ENCODE measurements at places on chromosomes 4 and X.

GRCh38 chr4:125729171-125729570 is 414.4 kb downstream of the FAT4 start:
- no peak for DNase-seq

- no peak for DNase-seq
Measured at GRCh38 chrX:39927380-39927779, 170.4 kb downstream of the BCOR start.

DNA sequence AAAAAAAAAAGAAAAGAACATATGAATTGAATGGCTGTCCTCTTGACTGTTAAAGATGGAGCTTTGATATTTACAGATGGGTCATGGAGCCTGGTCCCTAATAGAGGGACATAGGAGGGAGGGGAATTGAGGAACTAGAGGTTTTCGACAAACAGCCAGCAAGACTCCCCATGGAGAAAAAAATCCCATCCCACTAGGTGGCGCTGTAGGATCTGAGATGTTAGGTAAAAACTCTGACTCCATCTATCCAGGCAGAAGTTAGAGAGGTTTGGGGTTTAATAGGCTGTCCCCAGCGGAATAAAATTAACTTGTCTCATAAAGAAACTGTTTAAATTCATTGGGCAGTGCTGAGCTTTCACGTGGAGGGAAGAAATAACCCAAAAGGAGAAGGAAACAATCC is 45.9 kb downstream of the HMGB2 start:
- DNase-seq = no peak

- DNase-seq = no peak
Measured at GRCh38 chrX:152895724-152896420, 2.0 kb upstream of the ZNF185 start.

- DNase-seq = no peak
Measured at GRCh38 chr4:79083406-79084010, 144.3 kb upstream of the PAQR3 start.

DNA sequence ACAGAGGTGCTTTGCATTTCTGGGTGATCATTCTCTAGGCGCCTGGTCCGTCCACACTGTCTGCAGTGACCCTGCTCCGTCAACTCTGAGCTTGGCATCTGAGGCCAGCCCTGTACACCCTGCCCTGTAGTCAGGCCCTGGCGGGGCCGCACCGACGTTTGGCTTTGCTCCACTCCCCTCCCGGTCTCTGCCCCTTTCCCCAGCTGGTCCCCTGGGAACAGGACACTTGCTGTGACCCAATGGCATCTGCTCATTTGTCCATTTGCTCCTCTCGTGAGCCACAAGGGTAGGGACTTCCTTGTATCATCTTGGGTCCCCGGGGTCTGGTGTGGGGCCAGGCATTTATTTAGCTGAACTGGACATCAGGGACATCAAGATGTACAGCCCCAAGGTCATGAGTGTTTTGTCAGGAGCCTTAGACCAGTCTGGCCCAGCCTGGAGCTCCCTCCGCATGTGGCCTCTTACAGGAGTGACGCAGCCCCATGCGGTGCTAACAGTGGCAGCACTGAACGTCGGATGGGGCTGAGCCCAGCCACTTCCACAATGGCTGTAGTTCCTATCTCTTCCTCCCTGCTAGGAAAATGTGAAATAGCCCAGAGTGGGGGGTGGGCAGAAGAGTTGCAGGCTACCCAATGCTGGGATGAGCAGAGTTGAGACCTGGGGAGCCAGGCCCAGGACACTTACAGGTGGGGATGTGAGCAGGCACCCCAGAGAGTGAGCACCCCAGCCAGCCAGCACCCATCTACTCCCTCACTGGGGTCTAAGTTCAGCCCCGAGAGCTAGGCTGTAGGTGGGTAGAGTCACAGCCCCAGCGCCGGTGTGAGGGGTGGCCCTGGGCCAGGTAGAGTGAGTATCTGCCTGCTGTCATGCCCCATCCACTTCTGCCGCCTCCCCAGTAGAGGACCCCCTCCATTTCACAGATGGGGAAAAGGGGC is 2.0 kb upstream of the SH3BP2 start:
- no peak for DNase-seq

GRCh38 chrX:38626296-38626695 is 65.0 kb downstream of the TSPAN7 start:
- DNase-seq = no peak

DNA sequence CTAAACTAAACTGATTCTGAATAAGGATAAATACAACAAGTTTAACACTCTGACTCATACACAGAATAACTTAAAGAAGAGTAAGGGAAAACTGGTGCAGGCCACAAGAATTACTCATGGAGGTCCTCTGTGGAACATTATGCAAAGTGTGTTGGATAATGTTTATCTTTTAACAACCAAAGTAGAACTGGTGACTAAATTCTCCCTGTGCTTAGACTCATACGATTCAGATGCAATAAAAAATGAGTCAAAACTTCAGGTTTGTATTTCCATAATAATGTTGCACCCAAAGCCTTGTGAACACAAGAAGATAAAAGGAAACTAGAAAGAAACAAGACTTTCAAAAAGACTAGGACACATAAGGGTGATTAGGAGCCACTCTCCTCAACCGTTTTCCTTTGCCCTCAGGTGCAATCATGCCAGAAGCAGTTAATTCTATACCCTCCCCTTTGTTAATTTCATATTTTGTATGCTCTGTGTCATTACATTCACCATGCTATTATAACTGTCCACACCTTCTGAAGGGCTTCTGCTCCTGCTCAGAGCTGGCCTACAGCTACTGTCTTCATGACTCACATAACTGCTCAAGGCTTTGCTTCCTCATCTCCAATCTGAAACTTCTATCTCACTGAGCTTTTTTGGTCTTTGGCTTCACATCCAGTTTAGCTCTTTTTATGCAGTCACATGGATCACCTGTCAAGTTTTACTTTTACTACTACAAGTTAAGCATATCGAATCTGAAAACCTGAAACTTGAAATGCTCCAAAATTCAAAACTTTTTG is 60.2 kb downstream of the KCNIP4 start:
- DNase-seq = peak; percentile 87

DNA sequence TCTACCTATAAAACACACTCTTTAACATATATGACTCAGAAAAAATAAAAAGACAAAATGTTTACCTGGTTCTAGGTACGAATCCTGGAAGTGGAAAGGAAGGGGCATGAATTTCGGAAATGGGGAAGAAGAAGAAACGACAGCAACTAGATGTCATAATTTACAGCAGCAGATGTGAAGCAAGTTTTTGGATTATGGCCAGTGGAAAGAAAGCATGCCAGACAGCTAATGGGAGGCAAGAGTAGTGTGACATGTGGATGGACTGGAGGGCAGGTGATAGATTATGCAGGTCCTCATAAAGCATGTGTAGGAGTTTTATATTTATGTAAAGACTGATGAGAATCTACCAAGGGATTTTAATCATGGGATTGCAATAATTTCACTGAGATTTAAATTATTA is 279.0 kb upstream of the TACR3 start:
- no peak for DNase-seq

- DNase-seq = no peak
Measured at GRCh38 chrX:152641996-152642395, 4.3 kb downstream of the GABRQ start.

DNA sequence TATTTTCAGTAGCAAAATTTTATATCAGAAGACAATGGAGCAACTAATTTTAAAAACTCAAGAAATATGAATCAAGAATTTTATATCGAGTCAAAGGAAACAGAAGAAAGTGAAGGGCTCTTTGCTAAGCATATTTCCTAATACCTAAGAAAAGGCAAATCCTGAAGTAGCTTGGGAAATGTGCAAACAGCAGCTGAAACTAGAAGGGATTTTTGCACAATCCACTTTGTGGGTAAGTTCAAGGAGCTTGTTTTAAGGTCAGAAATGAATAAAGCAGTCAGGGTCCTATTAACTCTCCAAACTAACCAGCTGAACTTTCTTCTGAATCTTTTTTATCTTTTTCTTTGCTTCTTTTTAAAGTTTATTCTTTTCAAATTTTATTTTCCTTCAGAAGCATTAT is 500.9 kb upstream of the CXorf51A start:
- DNase-seq = no peak

DNA sequence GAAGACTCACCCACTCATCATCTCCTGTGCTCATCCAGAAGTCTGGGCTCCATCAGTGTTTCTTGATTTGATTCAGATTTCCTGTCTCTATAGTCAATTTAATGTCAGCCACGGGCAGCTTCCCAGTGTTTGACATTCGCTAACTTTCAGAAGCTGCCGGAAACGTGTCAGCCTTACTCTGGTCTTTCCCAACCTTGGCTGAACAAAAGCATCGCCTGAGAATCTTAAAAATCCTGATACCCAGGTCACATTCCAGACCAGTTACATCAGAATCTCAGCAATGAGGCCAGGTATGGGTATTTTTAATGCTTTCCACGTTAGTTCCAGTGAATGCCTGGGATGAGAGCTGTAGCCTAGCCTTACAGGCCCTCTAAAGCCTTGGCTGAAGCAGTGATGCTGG is 233.8 kb downstream of the FRMPD4 start:
- no peak for DNase-seq

DNA sequence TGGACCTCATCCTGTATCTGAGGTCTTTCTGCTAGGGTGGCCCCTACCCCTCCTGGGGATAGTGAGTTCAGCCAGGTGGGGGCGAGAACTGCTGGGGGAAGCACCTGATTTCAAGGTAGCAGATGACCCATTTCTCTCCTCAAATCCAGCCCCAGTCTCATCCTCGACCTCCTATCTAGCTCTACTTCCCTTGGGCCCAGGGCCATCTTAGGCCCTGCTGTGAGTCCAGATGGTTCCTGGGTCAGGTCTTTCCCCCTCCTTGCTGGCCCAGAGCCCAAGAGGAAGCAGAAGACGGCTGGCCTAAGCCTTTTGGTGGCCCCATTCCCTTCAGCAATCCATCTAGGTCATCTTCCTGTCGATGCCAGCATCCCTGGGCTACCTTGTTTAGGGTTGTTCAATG is 3.3 kb downstream of the CDK16 start:
- no peak for DNase-seq

DNA sequence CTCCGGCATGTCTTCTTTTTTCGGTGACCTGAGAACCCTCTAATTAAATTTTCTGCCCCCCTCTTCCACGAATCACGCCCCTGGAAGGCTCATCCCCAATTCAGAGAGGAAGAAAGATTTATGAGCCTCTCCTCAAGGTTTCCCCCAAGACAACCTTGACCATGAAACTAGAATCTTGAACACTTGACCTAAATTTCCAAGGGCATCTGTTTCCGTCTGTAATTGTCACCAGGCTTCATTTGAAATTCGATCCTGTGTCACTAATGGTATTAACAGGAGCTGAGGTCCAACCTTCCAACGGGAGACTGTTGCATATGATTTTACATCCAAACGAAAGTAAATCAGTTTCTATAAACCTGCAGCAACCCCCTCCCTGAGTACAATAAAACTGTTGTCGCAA is 139.9 kb upstream of the ZIC3 start:
- DNase-seq = no peak

DNA sequence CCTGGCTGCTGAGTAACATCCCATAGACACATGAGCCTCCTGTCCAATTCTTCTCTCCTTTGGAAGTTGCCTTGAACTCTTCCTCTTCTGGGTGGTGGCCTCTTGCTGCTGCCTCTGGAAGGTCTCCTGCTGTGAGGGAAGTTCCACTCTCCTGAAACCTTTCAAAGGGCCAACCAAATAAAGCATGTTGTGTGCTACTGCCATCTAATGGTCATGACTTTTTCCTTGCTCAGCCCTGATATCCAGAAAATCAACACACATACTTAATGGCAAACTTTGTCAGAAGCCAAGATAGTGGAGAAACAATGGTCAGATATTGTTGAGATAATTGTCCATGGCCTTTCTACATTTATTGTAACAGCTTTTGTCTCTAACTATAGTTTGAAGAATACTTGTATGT is 19.1 kb upstream of the ZXDA start:
- no peak for DNase-seq

DNA sequence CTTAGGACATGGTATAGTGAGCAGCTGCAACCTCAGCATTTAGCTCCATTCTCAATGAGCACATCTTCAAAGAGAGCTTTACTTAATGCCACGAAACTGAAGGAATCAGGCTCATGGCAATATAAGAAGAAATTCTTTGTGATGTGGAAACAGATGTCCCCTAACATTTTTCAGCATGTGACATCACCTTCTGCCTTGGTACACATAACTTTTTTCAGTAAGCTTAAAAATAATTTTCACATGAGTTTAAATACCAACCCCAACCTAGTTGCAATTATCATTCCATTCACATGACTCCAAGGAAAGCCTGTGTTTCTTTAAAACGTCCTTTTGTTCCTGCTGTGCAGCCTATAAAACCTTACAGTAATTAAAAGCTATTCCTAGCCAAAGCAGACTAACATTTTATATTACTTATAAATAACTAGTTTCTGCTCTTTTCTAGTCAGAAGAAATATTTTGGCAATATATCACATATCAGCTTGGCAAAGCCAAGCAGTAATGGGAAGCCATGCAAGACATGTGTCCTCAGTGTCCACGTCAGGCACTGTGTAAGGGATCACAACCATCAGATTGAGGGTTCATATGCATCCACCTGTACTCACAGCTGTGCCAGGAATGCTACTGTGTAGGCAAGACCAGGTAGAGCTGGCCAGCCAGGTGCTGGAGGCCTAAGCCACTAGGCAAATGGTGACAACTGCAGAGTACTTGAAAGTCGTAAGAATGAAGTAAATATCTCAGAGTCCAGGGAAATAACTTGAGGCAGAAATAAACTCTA is 466.6 kb downstream of the INPP4B start:
- DNase-seq = peak; percentile 93

DNA sequence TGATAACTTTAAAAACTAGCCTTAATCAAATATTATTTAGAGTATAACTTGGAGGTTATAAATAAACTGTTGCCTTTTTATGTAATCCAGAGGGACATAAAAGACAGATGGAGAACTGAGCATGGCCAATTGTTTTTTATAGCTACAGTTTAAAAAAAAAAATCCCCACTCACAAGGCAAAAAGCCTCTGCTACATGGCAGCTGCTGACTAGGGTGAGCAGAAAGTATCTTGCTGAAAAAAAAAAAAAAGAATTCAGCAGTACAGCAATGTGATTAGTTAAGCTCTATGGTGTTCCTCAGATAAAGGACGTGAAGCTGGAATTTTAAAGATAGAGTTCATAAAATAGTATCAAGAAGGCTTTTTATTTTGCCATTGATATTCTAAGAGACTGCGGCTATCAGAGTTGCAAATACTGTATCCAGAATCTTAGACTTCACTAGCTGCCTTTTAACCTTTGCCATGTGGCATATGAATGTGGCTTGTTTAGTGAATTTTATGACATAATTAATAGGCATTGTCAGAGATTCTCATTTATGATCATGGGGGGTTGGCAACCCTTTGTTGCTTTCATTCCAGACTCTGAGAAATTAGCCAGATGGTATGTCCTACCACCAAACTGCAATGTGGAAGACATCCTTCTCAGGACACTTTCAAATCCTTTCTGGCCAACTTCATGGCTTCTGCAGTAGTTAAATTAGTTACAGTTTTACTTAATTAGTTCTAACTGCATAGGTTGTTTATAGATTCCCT is 498.0 kb downstream of the STPG2 start:
- no peak for DNase-seq

GRCh38 chrX:40006106-40007017 is 91.4 kb downstream of the BCOR start:
- no peak for DNase-seq

GRCh38 chr4:102684610-102685052 is 76.1 kb downstream of the MANBA start:
- peak; percentile 7 for DNase-seq

- no peak for DNase-seq
Measured at GRCh38 chrX:97704474-97704873, 820.8 kb downstream of the RPA4 start.

GRCh38 chr4:136651932-136652331 is 880.4 kb downstream of the PCDH18 start:
- DNase-seq = no peak

All from AG09309 (cell line).